ENCODE measurements at places on chromosomes 6 and 20. TPM values are rescaled to one million over a fixed set of nuclear protein-coding genes. Genes with fewer than 3 reads are reported as not detected.
A peak's percentile ranks its signal among the peaks of the same experiment; 100 is the strongest.

Gene GSTA2
- total RNA-seq, result not detected

Gene SLC17A9
- 37.4 TPM for total RNA-seq

Gene WDR27
- 10.0 TPM for total RNA-seq

Gene HLA-DPA1
- total RNA-seq, result 1.7 TPM

Gene SLC26A8
- not detected for total RNA-seq

GRCh38 chr20:5843054-5843592, 92.9 kb downstream of the SHLD1 start:
- H3K27ac ChIP-seq, result no peak overlapping the region
- H3K4me3 ChIP-seq, result no peak overlapping the region
- H3K27me3 ChIP-seq, result peaks cover 9% of the 10 kb centered on the region
- DNase-seq, result no peak

- no peak for DNase-seq
- H3K27me3 ChIP-seq, result no peaks in the 10 kb centered on the region
- H3K4me1 ChIP-seq, result no peaks in the 10 kb centered on the region
- H3K4me3 ChIP-seq, result no peak overlapping the region
- H3K27ac ChIP-seq, result no peak overlapping the region
These were observed 92.1 kb upstream of the SPTLC3 start for GRCh38 chr20:12916699-12917098.

DNA sequence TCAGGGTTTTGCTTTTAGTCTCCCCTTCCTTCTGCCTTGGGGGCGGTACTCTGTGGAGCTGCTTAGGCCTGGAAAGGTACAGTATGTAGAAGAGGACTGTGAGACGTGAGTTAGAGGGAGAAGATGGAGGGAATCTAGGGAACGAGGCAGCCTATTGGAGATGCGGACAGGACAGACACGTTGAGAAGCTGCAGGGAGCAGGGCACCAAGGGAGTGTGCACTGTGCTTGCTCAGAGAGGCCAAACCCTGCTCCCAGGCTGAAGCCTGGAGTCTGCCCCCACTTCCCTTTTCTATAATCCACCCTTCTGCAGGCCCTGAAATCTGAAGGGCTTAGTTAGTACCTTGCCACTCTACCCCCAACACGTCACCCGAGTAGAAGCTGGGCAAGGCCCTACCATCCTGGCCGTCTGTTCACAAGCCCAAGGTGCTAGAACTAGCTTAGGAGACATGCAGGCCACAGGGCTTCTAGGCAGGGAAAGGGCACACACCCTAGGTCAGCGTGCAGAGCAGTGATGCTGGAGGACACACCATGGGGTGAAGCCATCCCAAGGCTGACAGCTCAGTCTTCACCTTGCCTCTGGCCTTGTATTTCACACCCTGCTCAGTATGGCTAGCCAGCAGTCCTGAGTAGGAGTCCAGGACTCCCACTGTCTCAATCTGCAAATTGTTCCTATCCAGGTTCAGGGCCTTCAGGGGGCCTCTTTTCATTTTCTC, 6.9 kb downstream of the TP53INP2 start:
- peak overlapping the region; percentile 69 for H3K27ac ChIP-seq
- peaks cover 71% of the 10 kb centered on the region for H3K4me1 ChIP-seq
- no peak for DNase-seq

DNA sequence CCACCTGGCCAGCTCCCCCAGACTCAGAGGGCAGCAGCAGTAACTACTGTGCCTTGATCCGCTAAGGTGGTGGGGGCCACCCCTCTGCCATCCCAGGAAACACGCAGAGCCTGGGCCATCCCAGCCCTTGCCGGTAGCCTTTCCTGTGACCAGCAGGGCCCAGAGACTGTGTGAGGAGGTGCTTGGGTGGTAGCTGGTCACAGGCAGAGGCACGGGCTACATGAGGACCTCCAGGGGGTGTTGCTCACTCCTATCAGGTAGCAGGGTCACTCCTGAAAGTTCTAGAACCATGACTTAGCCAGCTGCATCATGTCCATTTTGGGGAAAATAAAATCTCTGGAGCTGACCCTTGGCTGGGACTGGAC, 22.8 kb downstream of the PCMTD2 start:
- no peak for DNase-seq
- peaks cover 9% of the 10 kb centered on the region for H3K27me3 ChIP-seq
- H3K27ac ChIP-seq, result no peak overlapping the region
- H3K36me3 ChIP-seq, result no peaks in the 10 kb centered on the region
- H3K4me1 ChIP-seq, result no peaks in the 10 kb centered on the region
